Mucosa of gallbladder (tissue), 1 donor: ENCODE measurements at places on chromosomes 3 and 15.

- DNase-seq: no peak
Measured at GRCh38 chr3:32303399-32303747, 64.9 kb downstream of the CMTM8 start.

DNA sequence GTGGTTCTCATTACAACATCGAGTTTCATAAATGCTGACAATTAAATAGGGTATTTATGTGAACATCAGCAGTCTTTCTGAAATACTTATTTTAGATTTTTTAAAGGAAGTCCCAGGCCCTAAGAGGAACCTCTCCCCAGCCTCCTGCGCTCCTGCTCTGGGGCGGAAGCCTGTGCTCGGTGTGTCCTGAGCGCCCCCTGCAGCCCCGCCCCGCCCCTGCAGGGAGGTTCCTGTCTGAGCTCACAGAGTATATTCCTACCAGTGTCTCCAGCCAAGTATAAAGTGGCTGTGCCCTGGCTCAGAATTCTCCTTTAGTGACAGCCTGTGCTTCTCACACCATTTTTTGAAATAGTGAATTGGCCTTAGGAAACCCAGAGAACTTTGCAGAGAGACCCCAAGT is 567.9 kb downstream of the GOLGA6L6 start:
- no peak for DNase-seq

GRCh38 chr3:169748670-169749069 is 16.2 kb downstream of the TERC start:
- DNase-seq: no peak

DNA sequence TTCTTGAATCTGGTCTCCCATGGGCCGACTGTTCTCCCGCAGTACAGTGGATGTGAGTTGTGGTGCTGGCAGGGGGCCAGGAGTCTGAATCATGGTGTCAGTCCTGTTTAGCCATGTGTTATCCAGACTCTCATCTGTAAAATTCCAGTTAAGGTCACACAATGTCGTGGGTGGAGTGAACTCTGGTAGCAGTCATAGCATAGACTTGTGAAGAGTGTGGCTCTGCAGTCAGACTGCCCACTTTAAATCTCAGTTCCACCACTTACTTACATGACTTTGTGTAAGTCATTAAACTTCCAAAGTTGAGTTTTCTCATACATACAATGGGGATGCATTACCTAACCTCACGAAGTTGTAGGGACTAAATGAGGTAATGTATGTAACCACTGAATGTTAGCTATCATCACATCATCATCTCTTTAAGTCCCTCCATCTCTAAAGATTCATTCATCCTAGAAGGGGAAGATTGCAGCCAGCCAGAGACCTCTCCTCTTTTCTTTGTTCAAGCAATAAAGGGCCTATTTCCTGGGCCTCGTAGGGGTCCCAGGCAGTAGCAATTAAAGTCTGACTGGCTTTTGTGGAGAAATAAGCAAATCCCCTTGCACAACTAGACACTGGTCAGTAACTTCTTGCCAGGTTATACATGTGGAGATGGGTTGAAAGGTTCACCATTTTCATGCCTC is 93.9 kb downstream of the PCCB start:
- DNase-seq: peak; percentile 68

GRCh38 chr3:67619991-67620390 is 34.4 kb downstream of the SUCLG2 start:
- DNase-seq: no peak

GRCh38 chr15:85600001-85600400 is 194.7 kb downstream of the KLHL25 start:
- no peak for DNase-seq

DNA sequence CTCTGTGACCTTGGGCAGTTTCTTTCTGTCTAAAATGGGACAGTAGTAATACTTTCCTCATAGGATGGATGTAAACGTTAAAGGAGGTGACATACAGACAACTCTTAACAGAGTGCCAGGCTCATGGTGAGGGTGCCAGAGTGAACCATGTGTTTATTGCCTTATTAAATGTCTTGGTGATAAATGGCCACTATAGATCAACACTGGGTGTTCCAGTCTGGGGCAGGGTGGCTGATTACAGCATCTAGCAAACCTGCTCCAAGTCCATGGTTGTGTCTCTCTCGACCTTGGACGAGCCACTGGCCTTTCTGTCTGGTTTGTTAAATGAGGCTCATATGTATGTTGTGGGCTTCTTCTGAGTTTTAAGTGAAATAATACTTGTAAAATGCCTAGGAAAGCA is 75.1 kb downstream of the TRAK1 start:
- no peak for DNase-seq

DNA sequence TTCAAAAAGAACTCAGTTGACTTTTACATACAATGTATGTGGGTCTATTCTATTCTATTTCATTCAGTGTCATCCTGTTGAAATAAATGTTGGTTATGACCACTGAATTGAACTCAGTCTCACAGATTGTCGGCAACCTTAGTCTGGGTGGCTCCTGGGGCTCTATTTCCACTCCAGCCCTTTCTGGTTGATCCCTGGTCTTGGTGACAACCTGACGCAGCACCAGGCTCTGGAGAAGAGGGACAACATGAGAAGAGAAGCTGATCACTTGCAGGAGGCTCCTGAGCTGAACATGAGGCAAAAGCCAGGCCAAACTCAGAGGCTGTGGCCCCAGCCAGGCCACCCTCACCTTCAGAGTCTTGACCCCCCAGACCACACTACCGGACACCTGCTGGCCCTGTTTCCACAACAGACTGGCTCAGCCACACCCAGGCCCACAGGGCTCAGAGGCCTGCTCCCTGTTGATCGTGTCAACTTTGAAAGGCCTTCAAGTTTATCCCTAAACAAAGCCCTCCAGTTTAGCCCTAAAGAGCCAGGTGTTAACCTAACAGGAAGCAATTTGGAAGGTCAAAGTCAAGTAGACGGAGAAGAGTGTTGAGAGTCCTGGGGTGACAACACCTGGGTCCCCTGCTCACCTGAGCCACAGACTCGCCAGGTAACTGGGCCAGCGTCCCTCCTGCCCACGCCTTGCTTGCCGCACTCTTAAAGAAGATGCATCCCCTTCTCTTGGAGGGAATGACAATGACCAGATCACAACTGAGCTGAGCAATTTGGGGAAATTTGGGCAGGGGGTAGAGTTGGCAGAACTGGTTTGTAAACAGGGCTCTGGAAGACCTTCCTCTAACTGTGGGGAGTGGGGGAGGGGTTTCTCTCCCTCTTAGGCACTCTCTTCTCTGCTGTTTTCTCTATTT is 15.4 kb upstream of the MUC20 start:
- no peak for DNase-seq
